ENCODE measurements at places on chromosomes 6 and 20.
A peak's percentile ranks its signal among the peaks of the same experiment; 100 is the strongest.

DNA sequence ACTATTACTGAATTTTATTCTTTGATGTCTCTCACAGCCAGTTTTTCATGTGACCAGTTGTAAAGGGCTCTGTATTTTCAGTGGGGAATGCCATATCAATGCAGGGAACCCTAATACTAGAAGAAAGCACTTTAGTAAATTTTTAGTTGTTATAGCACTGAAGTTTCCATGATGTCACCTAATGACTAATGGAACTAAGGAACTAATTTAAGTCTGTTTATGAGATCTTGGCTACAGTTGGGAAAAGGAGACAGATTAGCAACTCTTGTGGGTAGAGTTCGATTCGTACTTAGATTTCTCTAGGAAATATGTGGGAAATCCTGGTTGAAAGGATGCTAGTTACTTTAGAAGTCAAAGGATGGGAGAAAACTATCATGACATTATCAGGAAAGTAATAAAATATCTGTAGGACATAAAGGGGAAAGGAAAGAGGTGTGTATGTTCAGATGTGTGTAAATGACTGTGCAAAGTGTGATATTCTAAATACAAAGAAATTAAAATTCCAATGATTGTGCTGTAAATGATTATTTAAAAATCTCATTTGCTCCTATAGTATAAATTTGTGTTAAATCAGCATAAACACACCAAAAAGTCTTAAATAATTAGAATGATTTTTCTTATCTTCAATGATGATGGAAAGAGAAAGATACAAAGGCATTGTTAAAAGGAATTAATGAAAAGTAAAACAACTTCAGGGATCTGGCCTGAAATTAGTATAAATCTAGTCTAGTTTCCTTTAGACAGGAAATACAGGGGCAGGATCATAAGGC lies 103.4 kb downstream of the LRRC1 start:
- H3K4me1 ChIP-seq: no peaks in the 10 kb centered on the region
- peaks cover 14% of the 10 kb centered on the region for H3K36me3 ChIP-seq
- DNase-seq: no peak
- no peaks in the 10 kb centered on the region for H3K27me3 ChIP-seq

DNA sequence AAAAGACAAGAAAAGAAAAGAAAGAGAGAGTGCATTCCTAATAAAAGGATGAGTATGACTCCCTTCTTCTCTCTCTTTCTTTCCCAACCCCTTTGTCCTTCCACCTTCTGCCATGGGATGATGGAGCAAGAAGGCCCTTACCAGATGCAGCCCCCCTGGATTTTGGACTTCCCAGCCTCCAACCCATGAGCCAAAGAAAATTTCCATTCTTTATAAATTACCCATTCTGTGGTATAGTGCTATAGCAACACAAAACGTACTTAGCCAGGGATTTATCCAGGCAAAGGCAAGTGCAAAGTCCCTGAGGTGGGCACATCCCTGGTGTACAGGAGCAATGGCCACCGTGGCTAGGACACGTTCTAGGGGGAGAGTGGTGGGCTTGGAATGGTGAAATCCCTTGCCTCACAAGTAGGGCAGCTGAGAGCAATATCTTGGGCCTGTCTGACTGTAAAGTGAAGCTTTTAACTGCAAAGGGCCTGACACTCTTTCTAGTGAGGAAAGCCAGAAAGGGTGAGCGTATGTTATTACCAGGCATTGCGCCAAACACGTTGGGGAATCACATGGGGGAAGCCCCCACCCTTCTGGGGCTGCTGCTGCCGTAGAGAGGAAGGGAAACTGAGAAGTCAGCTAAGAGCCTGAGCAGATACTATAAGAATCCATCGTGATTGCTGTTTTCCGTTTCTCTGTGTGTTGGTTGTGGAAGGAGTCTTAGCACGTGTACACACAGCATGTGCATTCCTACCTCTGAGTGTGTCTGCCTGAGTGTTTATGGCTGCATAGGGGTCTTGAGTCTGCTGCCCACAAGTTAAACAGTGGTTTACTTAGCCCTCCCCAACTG lies 50.7 kb upstream of the SIRPA start:
- peaks cover 16% of the 10 kb centered on the region for H3K36me3 ChIP-seq
- peak overlapping the region; percentile 48 for H3K4me3 ChIP-seq
- H3K4me1 ChIP-seq: peaks cover 68% of the 10 kb centered on the region
- H3K27me3 ChIP-seq: peaks cover 11% of the 10 kb centered on the region

- H3K4me1 ChIP-seq: peaks cover 31% of the 10 kb centered on the region
- DNase-seq: no peak
- H3K4me3 ChIP-seq: no peak overlapping the region
- H3K27ac ChIP-seq: no peak overlapping the region
- peaks cover 17% of the 10 kb centered on the region for H3K27me3 ChIP-seq
These were observed 223.2 kb upstream of the ECI2 start for GRCh38 chr6:4358414-4359107.

GRCh38 chr6:119296036-119297035 lies 53.2 kb downstream of the MAN1A1 start:
- H3K27ac ChIP-seq: no peak overlapping the region
- H3K4me3 ChIP-seq: no peak overlapping the region
- H3K4me1 ChIP-seq: peaks cover 6% of the 10 kb centered on the region
- H3K36me3 ChIP-seq: peaks cover 26% of the 10 kb centered on the region

- H3K36me3 ChIP-seq: peaks cover 42% of the 10 kb centered on the region
- peak overlapping the region; percentile 100 for H3K27ac ChIP-seq
- peaks cover 53% of the 10 kb centered on the region for H3K4me1 ChIP-seq
- peak overlapping the region; percentile 73 for H3K4me3 ChIP-seq
- DNase-seq: peak; percentile 63
- H3K27me3 ChIP-seq: no peaks in the 10 kb centered on the region
These were observed 690 bp downstream of the IFNGR1 start for GRCh38 chr6:137218473-137218916.

GRCh38 chr20:62388839-62389600 lies 2.1 kb downstream of the RPS21 start:
- peaks cover 38% of the 10 kb centered on the region for H3K36me3 ChIP-seq
- H3K27me3 ChIP-seq: no peaks in the 10 kb centered on the region
- peak overlapping the region; percentile 95 for H3K4me3 ChIP-seq
- H3K27ac ChIP-seq: peak overlapping the region; percentile 86
- H3K4me1 ChIP-seq: peaks cover 57% of the 10 kb centered on the region

- no peaks in the 10 kb centered on the region for H3K27me3 ChIP-seq
- H3K27ac ChIP-seq: no peak overlapping the region
- H3K36me3 ChIP-seq: peaks cover 33% of the 10 kb centered on the region
- no peaks in the 10 kb centered on the region for H3K4me1 ChIP-seq
These were observed 75.9 kb downstream of the DHX35 start for GRCh38 chr20:39038047-39038446.

GRCh38 chr6:110933912-110934311 lies 24.6 kb upstream of the GTF3C6 start:
- peak overlapping the region; percentile 56 for H3K4me3 ChIP-seq
- peak overlapping the region; percentile 75 for H3K27ac ChIP-seq
- no peaks in the 10 kb centered on the region for H3K36me3 ChIP-seq
